ENCODE measurements at places on chromosomes 2 and 18.

GRCh38 chr2:132415915-132416722, 486 bp upstream of the GPR39 start:
- peak; percentile 86 for DNase-seq

- no peak for DNase-seq
These were observed 422.8 kb downstream of the SETBP1 start for GRCh38 chr18:45103319-45104048.

GRCh38 chr2:143533846-143534245, 404.6 kb downstream of the ARHGAP15 start:
- no peak for DNase-seq

DNA sequence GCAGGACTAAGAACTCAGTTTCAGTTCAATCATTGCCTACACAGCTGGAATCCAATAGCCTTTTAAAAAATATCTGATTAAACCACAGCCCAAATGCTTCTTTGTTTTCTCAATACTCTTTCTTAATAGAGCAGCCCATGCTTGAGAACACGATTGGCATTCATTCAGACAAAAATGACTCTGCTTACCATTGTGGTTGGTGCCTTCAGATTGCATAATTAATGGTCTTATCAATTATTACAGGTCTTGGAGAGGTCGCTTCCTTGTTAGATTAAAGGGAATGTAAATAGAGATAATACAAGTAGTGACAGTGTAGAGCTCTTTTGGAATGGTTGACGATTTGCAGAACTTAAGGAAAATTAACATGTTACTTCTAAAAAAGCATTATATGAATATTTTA, 107.2 kb downstream of the RNF152 start:
- no peak for DNase-seq

DNA sequence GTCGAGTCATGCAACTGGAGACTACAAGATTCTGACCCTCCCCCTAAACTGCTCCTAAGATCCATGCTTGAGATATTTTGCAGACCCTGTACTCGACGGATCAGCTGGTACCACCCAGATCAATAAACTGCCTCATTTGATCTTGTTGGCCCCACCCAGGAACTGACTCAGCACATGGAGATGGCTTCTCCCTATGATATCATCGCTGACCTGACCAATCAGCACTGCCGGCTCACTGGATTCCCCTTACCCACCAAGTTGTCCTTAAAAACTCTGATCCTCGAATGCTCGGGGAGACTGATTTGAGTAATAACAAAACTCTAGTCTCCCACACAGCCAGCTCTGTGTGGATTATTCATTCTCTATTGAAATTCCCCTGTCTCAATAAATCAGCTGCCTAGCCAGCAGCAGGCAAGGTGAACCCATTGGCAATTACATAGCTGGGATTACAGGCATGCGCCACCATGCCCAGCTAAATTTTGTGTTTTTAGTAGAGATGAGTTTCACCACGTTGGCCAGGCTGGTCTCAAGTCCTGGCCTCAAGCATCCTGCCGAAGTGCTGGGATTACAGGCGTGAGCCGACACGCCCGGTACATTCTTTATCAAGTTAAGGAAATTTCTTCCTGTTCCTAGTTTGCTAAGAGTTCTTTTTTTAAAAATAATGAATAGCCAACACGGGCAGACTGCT, 43.6 kb downstream of the VPS54 start:
- no peak for DNase-seq
